ENCODE measurements at places on chromosomes 6 and 20. TPM values are rescaled to one million over a fixed set of nuclear protein-coding genes. Genes with fewer than 3 reads are reported as not detected.

DNA sequence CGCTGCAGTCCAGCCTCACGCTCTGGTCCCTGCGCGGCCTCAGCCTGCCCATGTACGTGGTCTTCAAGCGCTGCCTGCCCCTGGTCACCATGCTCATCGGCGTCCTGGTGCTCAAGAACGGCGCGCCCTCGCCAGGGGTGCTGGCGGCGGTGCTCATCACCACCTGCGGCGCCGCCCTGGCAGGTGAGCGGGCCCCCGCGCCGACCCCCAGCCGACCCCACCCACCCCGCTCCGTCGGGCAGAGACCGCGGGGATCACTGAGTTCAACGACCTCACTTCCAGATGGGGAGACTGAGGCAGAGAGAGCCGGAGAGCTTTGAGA is 545 bp downstream of the SLC35D3 start:
- DNase-seq = no peak

DNA sequence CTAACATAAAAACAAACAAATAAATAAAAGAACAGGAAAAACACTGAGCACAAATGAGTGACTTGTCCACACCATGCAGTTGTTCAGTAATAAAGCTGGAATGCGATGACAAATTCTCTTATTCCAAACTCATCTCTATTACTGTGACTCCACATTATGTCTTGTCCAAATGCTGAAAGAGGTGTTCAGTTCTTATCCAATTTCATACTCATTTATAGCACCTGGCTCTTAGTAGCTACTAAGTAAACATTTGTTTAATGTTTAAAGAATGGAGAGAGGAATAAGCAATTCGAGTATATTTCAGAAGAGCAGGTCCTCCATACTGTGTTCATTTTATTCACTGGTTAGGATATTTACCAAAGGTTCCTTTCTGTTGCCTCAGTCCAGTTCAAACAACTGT is 439.0 kb upstream of the JAG1 start:
- DNase-seq = no peak

- no peak for DNase-seq
Measured at GRCh38 chr20:37389241-37389747, 43.4 kb downstream of the SRC start.

GRCh38 chr6:27669624-27670301 is 196.9 kb upstream of the ZNF184 start:
- DNase-seq = no peak

MAS1 gene
- total RNA-seq = not detected

DNA sequence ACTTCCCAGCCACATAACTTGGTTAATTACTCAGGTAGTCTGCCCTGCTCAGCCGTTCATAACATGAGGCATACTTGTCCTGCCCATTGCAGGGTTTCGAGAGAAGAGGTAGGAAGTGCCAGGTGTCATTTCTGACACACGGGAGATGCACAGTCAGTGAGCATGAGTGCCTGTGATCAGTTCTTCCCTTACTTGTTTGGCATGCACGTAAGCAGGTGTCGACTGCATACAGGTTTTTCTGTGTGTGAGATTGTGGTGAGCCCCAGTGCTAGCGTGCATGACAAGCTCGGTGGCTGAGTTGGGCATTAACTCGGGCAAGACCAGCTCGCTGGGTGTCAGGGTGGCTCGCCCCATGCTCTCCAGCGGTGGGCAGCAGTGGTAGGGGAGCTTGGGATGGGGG is 51.2 kb upstream of the SLC22A1 start:
- no peak for DNase-seq

PTGIS gene
- total RNA-seq = not detected

DNA sequence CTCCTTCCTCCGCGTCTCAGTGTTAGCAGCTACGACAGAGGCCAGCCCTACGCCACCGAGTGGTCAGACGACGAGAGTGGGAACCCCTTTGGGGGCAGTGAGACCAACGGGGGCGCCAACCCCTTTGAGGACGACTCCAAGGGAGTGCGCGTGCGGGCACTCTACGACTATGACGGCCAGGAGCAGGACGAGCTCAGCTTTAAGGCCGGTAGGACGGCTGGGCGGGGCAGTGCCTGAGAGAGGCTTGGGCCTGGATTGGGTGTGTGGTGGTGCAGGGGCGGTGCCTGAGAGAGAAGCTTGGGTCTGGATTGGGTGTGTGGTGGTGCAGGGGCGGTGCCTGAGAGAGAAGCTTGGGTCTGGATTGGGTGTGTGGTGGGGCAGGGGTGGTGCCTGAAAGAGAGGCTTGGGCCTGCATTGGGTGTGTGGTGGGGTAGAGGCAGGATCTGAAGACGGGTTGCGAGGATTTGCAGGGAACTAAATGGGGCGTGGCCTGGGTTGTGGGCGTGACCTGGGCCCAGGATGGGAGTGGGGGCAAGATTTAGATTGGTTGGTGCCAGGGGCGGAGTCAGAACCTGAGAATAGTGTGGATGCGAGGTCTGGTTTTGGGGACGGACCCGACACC is 24.4 kb downstream of the SPDEF start:
- no peak for DNase-seq
